ENCODE measurements at places on chromosomes 2 and 18.

GRCh38 chr18:55878224-55878623 is 290.2 kb upstream of the TCF4 start:
- no peak for DNase-seq

- DNase-seq, result no peak
Measured at GRCh38 chr2:96083064-96083939, 33.1 kb downstream of the ADRA2B start.

- no peak for DNase-seq
Measured at GRCh38 chr2:2569836-2570235, 238.8 kb upstream of the MYT1L start.

DNA sequence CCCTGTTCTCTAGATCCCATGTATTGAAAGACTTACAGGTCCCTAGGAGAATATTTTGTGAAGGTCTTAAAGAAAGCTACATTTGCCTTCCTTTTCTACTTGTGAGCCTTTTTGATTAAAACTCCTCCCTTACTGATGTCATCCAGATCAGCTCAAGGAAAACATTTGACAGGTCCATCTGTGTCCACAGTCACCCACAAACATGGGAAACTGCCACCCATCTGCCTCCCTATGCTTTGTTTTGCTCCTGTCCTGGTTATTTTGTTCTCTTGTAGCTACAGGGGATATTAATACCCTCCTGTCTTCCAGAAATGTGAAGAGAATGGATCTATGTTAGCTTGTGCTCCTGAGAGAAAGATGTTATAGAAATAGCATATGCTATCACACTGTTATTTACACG is 203.6 kb upstream of the GALNT5 start:
- no peak for DNase-seq

GRCh38 chr2:81706856-81707255 is 1402.3 kb upstream of the LRRTM1 start:
- no peak for DNase-seq

DNA sequence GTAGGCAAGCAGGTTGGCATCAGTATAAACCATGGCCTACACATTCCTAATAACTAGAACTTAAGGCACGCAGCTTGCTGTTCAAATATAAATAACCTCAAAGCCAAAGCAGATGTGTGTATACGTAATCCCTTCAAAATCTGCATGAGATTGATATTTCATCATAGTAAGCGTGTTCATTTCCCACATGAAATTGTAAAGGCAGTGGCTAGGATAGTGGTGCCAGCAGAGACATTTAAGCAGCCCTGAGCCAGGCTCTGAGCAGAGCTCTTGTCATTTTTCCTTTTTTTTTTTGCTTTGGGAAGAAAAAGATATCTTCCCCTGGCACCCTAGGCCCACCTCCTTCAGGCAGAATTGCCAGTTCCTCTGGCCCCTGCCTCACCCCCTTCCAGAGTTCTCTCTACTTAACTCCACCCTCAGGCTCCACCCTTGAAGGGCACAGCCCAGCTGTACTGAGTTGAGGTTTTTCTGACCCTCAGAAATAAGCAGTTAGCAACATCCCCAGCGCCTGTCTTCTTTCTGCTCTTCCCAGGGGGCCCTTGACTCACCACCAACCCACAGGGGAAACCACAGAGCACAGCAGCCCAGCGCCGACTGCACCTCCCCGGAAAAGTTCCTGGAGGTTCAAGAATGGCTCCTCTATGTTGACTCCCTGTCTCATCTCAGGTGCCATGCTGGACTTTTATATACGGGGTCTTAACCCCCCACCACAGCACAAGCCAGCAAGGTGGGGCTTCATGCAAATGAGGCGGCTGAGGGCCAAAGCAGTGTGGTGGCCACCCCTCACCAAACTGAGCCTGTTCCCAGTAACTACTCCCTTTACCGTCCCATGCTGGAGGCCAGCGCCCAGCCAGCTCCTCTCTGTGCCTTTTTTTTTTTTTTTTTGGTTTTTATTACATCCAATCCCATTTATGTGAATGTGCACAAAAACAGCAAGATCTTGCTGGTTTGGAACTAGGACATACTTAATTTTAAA is 84.7 kb downstream of the EHD3 start:
- DNase-seq, result no peak

DNA sequence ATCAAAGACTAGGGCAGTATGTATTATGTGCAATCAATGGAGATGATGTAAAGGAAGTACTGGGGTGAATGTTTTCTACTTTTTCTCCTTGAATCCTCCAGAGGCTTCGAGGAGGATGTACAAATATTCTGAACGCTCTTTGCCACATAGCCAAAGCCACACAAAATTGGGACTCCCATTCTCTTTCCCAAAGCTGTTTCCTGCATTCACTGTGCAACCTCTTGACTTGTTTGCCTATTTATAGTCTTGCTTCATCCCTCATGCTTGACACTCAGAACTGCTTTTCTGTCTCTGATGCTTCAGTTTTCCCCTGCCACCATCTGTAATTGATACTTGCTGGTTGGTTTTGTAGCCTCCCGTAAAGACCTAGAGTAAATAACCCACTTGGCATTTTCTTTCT is 208.2 kb upstream of the RBMS1 start:
- no peak for DNase-seq

DNA sequence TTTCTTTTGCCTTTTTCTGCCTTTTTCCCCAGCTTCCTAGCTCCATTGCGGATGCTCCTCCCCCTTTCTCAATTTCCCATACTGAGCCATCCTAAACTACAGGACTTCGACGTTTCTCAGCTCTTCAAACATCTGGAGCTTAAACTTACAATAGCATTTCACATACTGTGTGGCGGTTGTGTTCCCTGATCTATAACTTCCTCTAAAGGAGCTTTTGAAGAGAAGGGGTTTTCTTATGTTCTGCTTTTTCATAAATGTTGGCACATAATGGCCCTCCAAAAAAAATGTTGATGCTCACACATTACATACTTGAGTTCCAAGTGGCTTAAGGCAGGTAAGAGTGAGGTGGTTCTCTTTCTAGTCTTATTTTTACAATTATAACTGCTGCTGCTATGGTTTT is 87.4 kb downstream of the RNF144A start:
- no peak for DNase-seq

- DNase-seq, result no peak
Measured at GRCh38 chr2:86160156-86160952, 34.9 kb downstream of the IMMT start.

GRCh38 chr2:134988994-134989605 is 58.1 kb downstream of the MAP3K19 start:
- no peak for DNase-seq

DNA sequence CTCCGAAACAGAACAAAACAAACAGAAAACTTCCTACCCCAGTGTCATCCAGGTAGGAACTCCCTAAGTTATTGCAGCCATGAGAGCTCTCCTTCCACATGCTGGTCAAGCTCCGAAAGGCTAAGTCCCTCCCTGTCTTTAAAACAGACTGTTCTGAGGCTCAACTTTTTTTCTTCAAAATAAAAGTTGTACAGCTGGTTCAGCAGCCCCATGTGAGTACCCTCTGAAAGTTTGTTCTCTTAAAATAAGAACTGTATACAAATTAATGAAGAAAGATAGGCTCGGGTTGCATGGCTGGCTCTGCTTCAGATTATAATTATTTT is at the start of gene PDE1A:
TSS of gene PDE1A (minus strand) at position 119 of the 323 bp plus-strand sequence.
- DNase-seq, result no peak

DNA sequence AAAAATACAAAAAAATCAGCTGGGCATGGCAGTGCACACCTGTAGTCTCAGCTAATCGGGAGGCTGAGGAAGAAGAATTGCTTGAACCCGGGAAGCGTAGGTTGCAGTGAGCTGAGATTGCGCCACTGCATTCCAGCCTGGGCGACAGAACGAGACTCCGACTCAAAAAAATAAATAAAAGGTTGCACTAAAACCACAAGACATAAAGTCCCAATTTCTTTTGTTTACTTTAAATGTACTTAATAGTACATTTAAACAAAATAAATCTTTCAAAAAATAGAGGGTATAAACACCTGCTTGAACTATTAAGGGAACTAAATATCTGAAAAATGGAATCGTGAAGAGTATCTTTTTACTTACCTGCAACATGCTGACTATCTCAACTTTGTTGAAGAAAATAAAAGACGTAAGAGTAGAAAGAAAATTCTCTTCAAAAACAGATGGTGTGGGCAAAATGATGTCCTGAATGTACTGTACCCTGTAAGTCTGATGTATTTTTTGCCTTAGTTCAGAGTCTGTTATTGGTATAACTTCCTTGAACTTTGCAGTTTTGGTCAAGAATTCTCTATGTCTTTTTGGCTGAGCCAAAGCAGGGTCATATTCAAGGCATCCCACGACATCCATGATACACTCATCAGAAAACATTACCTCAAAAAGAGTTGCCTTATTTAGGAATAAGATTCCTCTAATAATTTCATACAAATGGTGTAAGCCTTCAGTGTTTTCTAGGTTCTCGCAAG is 19.2 kb downstream of the PPP4R3B start:
- no peak for DNase-seq

DNA sequence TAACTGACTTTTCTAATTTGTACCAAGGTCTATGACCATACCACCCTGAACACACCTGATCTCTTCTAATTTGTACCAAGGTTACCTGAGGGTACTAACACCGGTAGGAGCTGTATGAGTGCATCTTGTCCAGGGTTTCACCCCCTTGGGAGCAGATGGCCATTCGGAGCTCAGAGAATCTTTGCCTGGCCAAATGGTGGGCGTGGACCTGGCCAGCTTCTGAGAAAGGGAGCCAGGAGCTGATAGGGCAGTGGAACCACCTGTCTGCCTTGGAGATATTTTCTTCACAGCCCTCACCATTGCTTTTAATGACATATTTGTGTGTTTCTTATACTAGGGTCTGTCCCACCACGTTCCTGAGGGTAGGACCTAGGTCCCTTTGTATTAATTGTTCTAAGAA is 188.9 kb downstream of the LDLRAD4 start:
- no peak for DNase-seq

DNA sequence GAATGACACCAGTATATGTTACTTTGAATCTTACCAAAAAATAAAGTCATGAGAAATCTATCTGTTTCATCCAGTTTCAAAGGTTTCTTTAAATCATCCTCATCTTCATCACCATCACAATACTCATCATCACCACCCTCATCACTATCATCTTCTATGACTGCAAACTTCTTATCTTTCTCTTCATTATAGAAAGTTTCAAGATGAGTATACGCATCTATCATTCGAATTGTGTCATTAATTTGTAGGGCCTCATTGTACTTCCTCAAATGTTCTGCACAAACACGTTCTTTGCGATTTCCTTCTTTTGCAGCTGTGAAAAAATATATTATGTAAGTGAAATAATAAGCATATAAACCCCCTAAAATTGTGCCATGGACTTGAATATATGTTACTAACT is 34.1 kb upstream of the FAP start:
- no peak for DNase-seq

DNA sequence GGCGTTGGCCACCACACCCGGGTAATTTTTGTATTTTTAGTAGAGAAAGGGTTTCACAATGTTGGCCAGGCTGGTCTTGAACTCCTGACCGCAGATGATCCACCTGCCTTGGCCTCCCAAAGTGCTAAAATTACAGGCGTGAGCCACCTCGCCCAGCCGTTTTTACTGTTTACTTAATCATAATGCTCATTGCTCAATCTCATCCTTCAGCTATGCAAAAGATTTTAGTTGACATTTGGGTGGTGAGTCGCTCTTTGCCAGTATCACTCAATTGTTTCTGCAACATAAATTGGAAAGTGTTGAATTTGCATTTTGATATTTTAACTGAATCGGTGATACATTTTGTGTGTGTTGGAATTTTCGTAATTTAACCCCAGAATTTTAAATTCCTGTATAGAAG is 7.8 kb upstream of the ZNF532 start:
- DNase-seq, result no peak

- no peak for DNase-seq
Measured at GRCh38 chr2:21452263-21452662, 328.5 kb downstream of the TDRD15 start.

DNA sequence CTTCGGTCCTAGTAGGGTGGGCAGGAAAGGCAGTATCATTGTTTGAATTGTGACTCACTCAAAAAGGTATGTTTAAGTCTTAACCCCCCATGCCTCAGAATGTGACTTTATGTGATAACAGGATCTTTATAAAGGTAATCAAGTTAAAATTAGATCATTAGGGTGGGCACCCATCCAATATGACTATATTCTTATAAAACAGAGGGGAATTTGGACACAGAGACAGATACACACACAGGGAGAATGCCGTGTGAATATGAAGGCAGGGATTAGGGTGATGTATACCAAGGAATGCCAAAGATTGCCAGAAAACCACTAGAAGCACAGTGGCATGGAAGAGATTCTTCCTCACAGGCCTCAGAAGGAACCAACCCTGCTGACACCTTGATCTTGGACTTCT is 281.8 kb downstream of the CLIP4 start:
- no peak for DNase-seq
